ENCODE measurements at places on chromosomes 4 and X. TPM values are rescaled to one million over a fixed set of nuclear protein-coding genes. Genes with fewer than 3 reads are reported as not detected.

The APBB2 gene
- total RNA-seq, result 87.4 TPM

The CENPVL2 gene
- not detected for total RNA-seq

The ALAS2 gene
- not detected for total RNA-seq

The DAPP1 gene
- total RNA-seq, result not detected

The SSX1 gene
- total RNA-seq, result not detected

All from regular cardiac myocyte (primary cell).